ENCODE measurements at places on chromosomes 13 and 19.

DNA sequence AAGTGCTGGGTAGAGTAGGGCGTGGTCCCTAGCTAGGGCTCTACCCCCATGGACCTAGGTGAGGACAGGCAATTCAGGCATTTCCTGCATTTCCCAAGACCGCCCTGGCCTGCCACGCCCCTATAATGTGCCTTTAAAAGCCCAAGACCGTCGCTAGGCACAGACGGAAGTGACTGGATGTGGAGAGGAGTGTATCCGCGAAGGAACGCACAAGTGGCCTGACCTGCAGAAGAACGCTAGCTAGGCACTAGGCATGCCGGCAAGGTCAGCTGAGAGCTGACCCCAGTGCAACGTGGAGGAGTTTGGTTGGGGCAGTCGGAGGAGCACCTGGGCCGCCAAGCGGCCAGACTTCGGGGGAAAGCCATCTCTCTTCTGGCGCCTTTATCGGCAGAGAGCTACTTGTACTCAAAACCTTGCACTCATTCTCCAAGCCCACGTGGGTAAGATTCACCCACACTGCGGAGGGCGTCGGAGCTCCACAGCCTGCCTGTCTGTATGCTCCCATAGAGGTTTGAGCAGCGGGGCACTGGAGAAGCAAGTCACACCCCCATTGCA is 370.0 kb downstream of the FGF9 start:
- DNase-seq: no peak

DNA sequence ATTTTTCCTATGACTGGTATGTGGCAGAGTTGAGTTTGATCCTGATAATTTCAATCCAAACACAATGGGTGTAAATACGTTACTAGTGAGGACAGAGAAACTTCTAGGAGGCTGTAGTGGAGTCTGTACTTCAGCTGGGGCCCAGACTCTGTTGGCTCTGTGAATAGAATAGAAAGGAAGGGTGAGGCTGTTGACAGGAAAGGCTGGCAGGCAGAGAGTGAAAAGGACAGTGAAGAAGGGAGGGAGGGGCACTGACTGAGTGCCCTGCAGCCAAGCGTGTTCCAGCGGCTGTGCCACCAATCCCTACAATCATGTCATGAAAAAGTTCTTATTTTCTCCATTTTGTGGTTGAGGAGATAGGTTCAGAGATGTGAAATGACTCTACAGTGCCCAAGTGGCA is 80.5 kb downstream of the MBNL2 start:
- no peak for DNase-seq

GRCh38 chr13:67048084-67048820 is 181.9 kb downstream of the PCDH9 start:
- DNase-seq: no peak

- DNase-seq: peak; percentile 19
These were observed 26.0 kb upstream of the ZNF331 start for GRCh38 chr19:53511933-53512374.

DNA sequence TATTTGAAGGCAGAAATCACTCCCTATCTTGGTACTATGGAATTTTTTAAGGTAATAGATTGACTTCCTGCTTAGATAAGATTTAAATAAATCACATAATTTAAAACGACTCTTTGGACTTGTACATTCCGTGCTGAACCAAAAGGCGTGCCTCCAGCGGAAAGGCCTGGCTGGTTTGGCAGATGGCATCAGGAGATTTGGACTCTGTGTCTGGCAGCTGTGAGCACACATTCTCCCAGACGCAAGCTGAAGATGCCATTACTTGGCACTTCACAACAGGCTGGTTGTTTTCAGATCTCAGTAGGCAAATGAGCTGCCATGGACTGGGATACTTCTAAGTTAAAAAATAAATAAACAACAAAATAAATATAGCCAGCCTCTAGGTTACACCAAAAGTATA is 104.5 kb upstream of the SLC15A1 start:
- no peak for DNase-seq

GRCh38 chr19:31270897-31271296 is 78.3 kb downstream of the TSHZ3 start:
- DNase-seq: no peak

DNA sequence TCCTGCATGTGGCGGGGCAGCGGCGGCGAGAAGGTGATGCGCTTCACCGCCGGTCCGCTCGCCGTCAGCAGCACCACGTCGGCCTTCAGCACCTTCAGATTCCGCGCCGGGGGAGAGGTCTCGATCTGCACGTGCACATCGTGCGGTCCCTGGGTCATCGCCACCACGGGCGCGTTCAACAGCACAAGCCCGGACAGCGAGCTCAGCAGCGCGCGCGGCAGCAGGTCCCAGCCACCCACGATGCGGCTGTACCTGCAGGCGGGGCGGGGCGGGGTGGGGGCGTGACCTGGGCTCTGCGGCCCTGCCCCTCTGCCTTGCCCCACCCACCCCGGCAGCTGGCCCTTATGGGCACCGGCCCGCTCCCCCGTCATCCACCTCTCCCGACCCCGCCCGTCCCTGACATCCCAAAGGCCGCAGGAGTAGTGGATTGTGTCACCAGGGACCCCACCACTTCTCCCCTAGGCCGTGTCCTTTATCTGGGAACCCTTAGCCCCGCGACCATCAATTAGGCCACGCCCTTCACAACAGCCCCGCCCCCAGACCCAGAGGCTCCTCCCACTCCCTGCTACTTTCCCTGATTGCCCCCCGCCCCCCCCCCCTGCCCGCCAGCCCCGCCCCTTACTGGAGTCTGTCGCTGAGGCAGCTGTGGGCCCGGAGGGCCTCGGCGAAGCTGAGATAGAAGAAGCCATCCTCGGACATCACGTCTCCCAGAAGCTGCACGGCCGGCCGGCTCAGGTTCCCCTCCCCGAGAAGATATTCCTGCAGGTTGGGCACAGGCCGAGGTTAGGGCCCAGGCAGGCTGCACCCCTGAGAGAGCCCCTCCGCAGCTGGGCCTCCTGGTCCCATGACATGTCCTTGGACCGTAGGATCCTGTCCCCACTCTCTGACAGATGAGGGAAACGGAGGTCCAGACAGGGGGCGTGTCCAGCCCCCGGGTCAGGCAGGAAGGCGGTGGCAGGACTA is 6.1 kb downstream of the IL4I1 start:
- peak; percentile 54 for DNase-seq

GRCh38 chr13:26966701-26967080 is 204.9 kb downstream of the USP12 start:
- DNase-seq: no peak

DNA sequence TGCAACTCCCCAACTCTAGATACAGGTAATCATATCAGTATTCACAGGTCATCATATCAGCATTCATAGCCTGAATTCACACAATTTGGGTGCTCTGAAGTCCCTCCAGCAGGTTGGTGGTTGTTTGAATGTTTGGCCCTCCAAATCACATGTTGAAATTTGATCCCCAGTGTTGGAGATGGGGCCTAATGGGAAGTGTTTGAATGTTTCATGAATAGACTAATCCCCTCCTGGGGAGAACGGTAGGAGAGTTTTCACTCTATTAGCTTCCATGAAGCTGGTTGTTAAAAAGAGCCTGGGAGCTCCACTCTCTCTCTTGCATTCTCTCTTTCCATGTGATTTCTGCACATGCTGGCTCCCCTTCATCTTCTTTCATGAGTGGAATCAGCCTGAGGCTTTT is 288.6 kb upstream of the PCDH9 start:
- DNase-seq: no peak

DNA sequence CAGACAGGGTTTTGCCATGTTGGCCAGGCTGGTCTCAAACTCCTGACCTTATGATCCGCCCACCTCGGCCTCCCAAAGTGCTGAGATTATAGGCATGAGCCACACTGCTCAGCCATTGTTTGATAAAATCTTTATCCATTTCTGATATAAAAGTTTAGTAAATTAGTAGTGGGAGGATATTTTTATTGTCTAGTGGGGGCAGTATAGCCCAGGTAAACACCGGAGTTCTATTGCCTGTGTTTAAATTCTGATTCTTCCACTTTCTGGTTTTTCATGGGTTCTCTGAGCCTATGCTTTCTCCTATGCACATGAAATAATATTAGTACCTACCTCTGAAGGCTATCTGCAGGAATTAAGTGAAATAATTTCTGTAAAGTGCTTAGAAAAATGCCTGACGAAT is 20.1 kb upstream of the ARHGEF18 start:
- DNase-seq: no peak

DNA sequence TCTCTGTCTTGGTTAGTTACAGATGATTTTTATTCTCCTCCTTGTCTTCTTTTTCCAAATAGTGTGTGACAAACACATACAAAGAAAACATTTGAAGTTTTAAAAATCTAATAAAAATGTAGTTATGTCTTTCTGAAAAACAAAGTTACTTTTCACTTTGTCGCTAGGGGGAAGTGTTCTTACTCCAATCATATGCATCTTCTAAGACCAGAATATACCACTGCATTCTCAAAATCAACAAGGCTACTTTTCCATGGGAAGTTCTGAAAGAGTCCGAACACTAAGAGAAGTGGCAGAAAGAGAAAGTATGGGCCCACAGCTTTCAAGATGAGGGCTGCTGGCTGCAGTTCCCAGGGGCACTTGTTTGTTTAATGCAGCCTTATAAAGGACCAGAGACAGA is 208.9 kb downstream of the DCT start:
- DNase-seq: no peak

DNA sequence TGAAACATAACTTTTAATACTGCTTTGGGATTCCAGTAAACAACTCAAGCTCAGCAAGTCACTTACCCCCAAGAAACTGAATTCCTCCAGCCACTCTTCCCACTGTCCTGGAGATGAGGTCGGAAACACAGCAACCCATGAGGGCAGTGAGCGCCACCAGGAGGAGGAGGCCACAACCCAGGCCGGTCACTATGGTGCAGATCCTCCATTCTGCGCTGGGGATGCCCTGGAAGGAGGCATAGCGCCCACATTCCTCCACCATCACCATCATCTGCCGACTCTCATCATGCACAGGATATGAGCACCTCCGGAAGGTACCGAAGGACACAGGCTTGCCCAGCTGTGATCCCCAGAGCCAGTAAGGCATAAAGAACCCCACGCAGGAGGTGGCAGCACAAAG is 2.2 kb downstream of the LHFPL6 start:
- DNase-seq: no peak

DNA sequence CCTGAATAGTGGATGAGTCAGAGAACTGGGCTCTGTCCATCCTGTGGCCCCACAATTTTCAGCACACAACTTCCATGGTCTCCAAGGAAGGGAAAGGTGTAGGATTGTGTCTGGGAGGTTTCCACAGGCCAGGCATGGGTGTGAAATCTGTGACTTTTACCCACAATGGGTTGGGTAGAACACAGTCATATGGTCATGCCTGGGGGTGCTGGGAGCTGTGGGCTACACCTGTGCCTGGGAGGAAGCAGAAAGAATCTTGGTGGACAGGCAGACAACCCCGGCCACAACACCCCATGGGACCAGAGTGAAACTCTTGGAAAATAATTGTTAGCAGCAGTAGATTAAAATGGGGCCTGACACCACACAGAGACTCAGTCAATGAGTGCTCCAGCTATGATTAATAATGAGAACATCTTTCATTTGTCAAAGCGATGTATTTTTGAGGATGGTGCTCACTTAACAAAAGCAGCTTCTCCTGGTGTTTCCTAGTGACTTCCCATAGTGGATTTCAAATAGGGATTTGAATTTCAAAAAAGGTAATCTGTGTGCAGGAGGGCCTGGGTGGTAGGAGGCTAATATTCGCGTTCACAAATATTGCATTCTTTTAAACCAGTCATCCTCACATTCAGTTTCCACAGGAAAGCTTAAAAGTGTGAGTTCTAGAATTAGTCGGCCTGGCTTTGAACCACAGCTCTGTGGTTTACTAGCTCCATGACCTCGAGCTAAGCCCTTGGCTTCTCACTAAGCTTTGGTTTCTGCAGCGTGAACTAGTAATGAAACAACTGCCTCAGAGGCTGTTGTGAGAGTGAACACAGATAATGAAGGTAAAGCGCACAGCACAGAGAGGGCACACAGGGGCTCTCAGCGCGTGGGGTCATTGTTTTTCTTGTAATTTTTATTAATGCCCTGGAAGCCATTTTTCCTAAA is 89.3 kb upstream of the UQCRFS1 start:
- DNase-seq: no peak

- DNase-seq: no peak
These were observed 64.0 kb downstream of the DNAJC3 start for GRCh38 chr13:95740979-95741320.

DNA sequence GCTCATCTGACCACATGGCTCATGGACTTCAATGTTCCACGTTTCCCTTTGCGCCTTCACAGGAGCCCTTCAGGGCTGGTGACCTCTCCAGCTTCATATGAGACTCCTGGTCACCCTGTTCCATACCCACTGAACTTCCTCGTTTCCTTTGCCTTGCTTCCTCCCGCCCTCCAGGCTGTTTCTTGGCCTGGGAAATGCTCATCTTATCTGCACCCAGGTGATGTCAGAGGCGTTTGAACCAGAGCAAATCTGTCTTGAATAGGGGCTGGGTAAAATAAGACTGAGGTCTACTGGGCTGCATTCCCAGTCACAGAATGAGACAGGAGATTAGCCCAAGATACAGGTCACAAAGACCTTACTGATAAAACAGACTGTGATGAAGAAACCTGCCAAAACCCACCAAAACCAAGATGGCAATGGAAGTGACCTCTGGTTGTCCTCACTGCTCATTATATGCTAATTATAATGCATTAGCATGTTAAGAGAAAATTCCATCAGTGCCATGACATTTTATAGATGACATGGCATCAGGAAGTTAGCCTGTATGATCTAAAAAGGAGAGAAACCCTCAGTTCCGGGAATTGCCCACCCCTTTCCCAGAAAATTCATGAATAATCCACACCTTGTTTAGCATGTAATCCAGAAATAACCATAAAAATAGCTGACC is 102.7 kb downstream of the DCLK1 start:
- DNase-seq: no peak

GRCh38 chr13:40102854-40103253 is 447.4 kb downstream of the COG6 start:
- DNase-seq: peak; percentile 19

GRCh38 chr13:112602189-112602588 is 14.2 kb upstream of the TUBGCP3 start:
- no peak for DNase-seq

GRCh38 chr19:48968179-48968661 is 3.1 kb downstream of the FTL start:
- DNase-seq: no peak

- DNase-seq: no peak
These were observed 210.1 kb upstream of the SPRY2 start for GRCh38 chr13:80550971-80551441.

DNA sequence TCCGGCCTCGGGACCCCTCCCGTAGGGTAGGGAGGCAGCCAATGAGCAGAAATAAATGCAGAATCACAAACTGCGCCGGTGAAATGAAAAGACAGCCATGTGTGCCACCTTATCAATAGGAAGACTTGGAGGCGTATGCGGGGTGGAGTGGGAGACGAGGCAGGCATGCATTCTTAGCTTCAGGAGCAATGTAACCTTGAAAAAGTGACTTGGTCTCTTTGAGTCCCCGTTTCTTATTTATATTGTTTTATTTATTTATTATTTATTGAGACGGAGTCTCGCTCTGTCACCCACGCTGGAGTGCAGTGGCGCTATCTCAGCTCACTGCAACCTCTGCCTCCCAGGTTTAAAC is 16.0 kb downstream of the SSC5D start:
- DNase-seq: no peak

DNA sequence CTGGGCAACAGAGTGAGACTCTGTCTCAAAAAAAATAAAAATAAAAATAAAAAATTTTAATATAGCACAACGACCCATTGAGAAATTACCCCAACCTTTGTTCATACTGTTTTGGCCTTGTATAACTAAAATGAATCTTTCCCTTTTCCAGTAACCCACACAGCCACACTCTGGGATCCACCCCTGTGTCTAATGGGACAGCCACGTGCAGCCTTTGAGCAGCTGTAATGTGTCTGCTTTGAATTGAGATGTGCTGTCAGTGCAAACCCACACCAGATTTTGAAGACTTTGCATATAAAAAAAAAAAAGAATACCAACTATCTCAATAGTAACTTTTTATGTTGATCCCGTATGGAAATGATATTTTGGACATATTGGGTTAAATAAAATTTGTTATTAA is 112.7 kb upstream of the UBL3 start:
- DNase-seq: no peak
